ENCODE measurements at places on chromosomes 1 and 21. TPM values are rescaled to one million over a fixed set of nuclear protein-coding genes. Genes with fewer than 3 reads are reported as not detected.

GRCh38 chr1:201275253-201275666, 8.0 kb upstream of the PKP1 start:
- H3K27me3 ChIP-seq: no peaks in the 10 kb centered on the region
- H3K36me3 ChIP-seq: no peaks in the 10 kb centered on the region

GRCh38 chr1:244862699-244863490, 1.4 kb downstream of the HNRNPU start:
- peaks cover 41% of the 10 kb centered on the region for H3K36me3 ChIP-seq
- peak overlapping the region; percentile 100 for H3K27ac ChIP-seq
- DNase-seq: peak; percentile 96
- no peaks in the 10 kb centered on the region for H3K27me3 ChIP-seq
- peak overlapping the region; percentile 99 for H3K4me3 ChIP-seq
- H3K4me1 ChIP-seq: peaks cover 56% of the 10 kb centered on the region

DNA sequence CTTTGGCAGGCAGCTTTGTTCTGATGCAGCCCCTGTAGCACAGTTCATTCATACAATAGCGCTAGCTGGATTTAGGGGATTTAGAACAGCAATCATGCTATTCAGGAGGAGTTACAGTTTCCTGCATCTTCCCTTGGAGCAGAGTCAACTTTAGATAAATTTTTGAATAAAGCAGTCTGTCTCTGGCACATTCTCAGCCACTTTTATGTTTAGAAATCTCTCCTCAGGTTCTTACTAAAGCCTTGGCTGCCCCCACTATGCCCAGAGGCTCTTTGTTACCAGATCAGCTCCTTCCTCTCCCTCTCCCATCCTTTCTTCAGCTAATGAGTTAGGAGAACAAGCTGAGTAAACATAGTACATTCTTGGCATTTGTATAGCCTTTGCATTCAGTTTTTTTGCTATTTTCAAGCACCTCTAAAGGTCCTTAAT, 17.0 kb upstream of the PIGC start:
- no peak overlapping the region for H3K27ac ChIP-seq
- DNase-seq: no peak
- no peaks in the 10 kb centered on the region for H3K4me1 ChIP-seq
- no peak overlapping the region for H3K4me3 ChIP-seq
- peaks cover 19% of the 10 kb centered on the region for H3K27me3 ChIP-seq

- no peak overlapping the region for H3K4me3 ChIP-seq
- peaks cover 2% of the 10 kb centered on the region for H3K36me3 ChIP-seq
- no peak overlapping the region for H3K27ac ChIP-seq
- no peak for DNase-seq
- no peaks in the 10 kb centered on the region for H3K4me1 ChIP-seq
Measured at GRCh38 chr1:47351305-47351704, 17.7 kb downstream of the CMPK1 start.

The RNF186 gene
- total RNA-seq: not detected

The WNT4 gene
- not detected for total RNA-seq

DNA sequence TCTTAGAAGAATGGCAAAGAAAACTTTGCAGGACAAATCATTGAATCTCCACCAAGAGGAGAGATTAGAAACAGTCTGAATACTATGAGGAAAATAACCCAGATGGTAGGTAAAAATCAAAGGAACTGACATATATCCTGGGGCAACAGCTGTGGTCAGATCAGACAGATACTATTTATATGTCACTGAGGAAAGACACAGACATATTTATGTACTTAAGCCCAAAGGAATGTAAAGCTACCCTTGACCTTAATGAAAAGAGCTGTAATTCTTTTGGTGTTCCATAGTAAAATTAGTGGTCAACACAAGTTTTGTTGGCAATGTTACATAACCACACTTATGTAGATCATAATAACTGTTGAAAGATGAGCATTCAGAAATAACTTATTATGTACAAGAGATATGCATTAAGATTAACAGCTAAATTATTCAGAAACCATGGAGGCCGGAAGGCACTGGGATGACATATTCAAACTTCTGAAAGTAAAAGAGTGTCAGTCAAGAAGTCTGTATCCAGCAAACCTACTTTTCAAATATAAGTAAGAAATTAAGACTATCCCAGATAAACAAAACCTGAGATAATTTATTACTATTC, 166.1 kb upstream of the SAMSN1 start:
- no peak overlapping the region for H3K27ac ChIP-seq
- H3K36me3 ChIP-seq: no peaks in the 10 kb centered on the region
- no peak for DNase-seq

The OR10Z1 gene
- total RNA-seq: not detected

- H3K4me3 ChIP-seq: no peak overlapping the region
- H3K36me3 ChIP-seq: no peaks in the 10 kb centered on the region
- H3K27ac ChIP-seq: no peak overlapping the region
- DNase-seq: no peak
- H3K4me1 ChIP-seq: no peaks in the 10 kb centered on the region
- no peaks in the 10 kb centered on the region for H3K27me3 ChIP-seq
Measured at GRCh38 chr1:163241746-163242145, 39.0 kb upstream of the RGS5 start.

DNA sequence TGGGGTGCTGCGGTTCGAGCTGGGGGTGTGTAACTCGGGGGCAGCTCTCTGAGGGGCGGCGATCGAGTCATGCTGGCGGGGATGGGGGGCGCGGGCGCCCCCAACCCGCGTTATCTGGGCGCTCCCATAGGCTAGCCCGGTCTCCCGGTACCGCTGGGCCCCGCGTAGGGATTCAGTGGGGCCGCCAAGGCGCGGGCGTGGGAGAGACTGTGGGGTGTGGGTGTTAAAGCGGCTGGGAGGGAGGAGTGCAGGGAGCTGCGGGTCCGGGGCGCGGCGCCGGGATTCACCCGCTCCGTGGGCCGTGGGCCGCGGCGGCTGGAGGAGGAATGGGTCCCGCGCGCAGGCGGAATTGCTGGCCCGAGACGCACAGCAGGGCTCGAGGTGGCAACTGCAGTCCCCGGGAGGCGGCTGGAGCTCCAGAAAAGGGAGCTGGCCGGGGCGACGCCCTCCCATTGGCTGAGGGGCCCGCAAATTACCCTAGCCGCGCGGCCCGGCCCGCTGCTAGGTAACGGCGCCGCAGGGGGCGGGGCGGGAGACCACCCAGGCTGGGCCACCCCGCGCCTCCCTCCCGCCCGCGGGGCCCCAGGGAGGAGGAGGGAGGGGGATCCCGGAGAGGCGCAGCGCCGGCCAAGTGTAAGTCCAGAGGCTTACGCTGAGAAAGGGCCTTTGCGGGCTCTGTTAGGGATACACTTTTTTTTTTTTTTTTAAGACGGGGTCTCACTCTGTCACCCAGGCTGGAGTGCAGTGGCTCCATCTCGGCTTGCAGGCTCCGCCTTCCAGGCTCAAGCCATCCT, at the start of gene PTCH2:
Gene PTCH2, minus strand, starts transcription at position 392 of the 794 bp plus-strand sequence. Its CDS starts 321 bp downstream, at position 71.
- peaks cover 12% of the 10 kb centered on the region for H3K4me1 ChIP-seq
- DNase-seq: no peak
- H3K4me3 ChIP-seq: no peak within 1 kb of the TSS
- H3K27ac ChIP-seq: no peak within 1 kb of the TSS

GRCh38 chr1:37945743-37946702, 830 bp downstream of the INPP5B start:
- no peak overlapping the region for H3K4me3 ChIP-seq
- no peak overlapping the region for H3K27ac ChIP-seq
- H3K4me1 ChIP-seq: no peaks in the 10 kb centered on the region
- DNase-seq: no peak
- no peaks in the 10 kb centered on the region for H3K36me3 ChIP-seq

The SPATA17 gene
- total RNA-seq: not detected

The MYOM3 gene
- total RNA-seq: not detected

The UBL4B gene
- total RNA-seq: not detected

The NT5C1A gene
- total RNA-seq: 0.47 TPM

The PADI2 gene
- not detected for total RNA-seq

The RAP1A gene
- total RNA-seq: 143 TPM

DNA sequence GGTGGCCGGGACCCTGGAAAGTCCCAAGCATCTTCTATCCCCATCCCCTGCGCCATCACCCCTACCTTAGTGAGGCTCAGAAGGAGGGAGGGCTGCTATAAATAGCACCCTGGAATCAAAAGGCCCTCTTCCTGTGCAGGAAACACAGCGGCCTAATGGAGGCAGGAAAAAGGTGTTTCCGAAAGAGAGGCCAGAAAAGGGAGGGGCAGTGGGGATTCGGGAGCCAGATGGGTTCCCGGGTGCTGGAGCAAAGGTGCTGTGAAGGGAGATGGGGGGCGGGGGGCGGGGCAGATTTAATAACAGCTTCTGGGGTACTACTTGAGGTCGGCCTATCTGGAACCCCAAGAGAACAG, 16.6 kb downstream of the NAV1 start:
- no peak for DNase-seq
- no peaks in the 10 kb centered on the region for H3K4me1 ChIP-seq
- H3K27me3 ChIP-seq: no peaks in the 10 kb centered on the region
- no peaks in the 10 kb centered on the region for H3K36me3 ChIP-seq
- H3K4me3 ChIP-seq: no peak overlapping the region

GRCh38 chr1:98939471-98939870, 65.2 kb downstream of the PLPPR5 start:
- H3K4me3 ChIP-seq: no peak overlapping the region
- H3K27ac ChIP-seq: no peak overlapping the region
- no peaks in the 10 kb centered on the region for H3K27me3 ChIP-seq
- H3K4me1 ChIP-seq: no peaks in the 10 kb centered on the region
- H3K36me3 ChIP-seq: no peaks in the 10 kb centered on the region

The HSPA6 gene
- not detected for total RNA-seq

- no peak overlapping the region for H3K4me3 ChIP-seq
- H3K27me3 ChIP-seq: no peaks in the 10 kb centered on the region
- no peaks in the 10 kb centered on the region for H3K4me1 ChIP-seq
Measured at GRCh38 chr1:194194724-194195123, 1008.3 kb upstream of the B3GALT2 start.

DNA sequence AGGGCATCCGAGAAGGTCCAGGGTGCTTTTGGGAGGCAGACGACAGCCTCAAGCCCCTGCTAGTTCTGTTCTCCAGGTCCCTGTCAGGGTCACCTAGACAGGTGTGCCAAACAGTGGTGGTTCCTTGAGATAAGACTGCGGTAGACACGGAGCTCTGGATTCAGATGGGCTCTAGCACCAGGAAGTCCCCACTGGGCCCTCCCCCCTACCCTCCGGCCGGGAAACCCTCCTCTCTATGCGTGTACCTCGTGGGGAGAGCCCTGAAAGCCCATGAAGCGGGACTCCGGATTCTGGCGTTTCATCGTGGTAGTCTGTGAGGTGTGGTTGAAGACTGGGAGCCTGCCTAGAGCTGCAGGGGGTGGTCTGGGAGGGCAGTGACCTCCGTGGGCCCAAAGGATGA, 2.1 kb upstream of the KCNA2 start:
- H3K27me3 ChIP-seq: peaks cover 32% of the 10 kb centered on the region
- H3K4me3 ChIP-seq: no peak overlapping the region
- no peaks in the 10 kb centered on the region for H3K36me3 ChIP-seq

DNA sequence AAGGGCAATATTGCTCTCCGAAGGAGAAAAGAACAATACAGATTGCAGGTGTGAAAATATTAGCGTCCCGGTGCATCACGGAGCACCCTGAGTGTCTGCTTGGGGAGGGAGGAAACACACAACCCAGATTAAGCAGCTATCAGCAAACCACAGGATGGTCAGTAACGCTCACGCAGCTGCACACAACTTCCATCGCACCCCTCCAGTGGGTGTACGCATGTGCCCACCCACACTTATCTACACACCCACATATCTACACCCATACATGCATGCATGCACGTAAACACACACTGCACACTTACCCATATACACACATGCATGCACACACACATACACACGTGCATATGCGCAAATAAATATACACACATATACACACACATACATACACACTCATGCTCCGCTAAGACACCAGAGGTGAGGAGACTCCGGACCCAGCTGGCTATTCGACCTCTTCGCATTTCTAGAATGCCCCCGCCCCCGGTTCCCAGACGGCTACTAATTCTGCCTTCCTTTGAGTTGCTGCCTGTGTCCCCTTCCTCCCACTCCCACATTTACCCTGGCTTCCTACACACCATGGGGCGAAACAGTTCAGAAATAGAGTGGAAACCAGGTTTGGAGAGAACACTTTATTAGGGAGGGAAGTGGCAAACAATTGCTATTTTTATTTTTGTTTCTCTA, 26.2 kb downstream of the ITPKB start:
- H3K27me3 ChIP-seq: no peaks in the 10 kb centered on the region
- H3K4me3 ChIP-seq: peak overlapping the region; percentile 76
- H3K36me3 ChIP-seq: peaks cover 10% of the 10 kb centered on the region
- peaks cover 87% of the 10 kb centered on the region for H3K4me1 ChIP-seq
- H3K27ac ChIP-seq: peak overlapping the region; percentile 73

DNA sequence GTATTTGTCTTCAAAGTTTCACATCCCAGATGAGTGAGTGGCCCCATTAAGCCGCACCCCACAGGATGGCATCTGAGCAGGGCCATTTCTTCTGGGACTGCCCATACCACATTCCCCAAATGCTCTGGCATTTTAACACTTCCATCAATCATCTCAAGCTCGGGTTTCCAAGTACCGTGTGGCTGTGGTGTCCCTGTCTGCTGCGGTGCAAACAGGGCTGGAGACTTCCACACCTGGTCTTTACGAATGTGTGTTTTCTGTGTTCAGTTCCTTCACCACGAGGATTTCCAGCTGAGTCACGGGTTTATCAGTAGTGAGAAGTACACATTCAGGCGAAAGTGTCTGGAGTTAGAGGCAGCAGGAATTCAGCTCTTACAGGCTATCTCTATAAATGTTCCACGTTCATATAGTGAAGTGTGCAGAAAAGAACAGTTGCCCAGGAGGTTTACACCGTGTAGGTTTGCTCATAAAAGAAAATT, 195.2 kb downstream of the RHOU start:
- H3K4me1 ChIP-seq: no peaks in the 10 kb centered on the region
- peaks cover 2% of the 10 kb centered on the region for H3K27me3 ChIP-seq
- no peak for DNase-seq
- no peak overlapping the region for H3K27ac ChIP-seq

The C1orf56 gene
- total RNA-seq: 0.67 TPM

- peaks cover 38% of the 10 kb centered on the region for H3K4me1 ChIP-seq
- peaks cover 3% of the 10 kb centered on the region for H3K36me3 ChIP-seq
- H3K4me3 ChIP-seq: peak overlapping the region; percentile 83
- no peaks in the 10 kb centered on the region for H3K27me3 ChIP-seq
- peak overlapping the region; percentile 25 for H3K27ac ChIP-seq
- peak; percentile 72 for DNase-seq
Measured at GRCh38 chr1:27668808-27669723, 2.9 kb downstream of the IFI6 start.

DNA sequence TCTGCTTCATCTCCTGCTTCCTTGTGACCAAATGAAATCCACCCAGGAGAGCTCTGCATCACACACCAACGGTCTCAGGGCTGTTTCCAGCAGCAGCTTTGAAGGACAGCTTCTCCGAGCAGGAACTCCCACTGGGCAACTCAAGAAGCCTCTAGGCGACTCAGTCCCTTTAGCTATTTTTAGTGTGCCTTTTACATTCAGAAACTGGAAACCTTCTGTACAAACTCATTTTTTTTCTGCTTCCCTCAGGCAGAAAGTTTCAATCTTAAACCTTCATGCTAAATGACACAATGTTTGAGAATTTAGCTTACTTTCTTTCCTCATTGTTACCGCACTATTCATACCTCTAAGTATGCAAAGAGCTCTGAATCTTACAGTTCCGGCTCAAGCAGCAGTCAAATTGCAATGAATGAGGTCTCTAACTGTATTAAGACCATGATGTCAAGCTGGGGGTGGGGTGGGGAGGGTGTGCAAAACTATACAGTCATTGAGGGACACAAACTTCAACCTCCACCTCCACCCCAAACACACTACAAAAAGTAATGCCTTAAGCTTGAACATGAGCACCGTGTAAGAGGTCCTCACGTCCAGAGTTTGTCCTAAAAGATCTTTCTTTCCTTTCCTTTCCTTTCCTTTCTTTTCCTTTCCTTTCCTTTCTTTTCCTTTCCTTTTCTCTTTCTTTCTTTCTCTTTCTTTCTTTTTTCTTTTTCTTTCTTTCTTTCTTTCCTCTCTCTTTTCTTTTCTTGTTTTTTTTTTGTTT, 16.4 kb upstream of the TARBP1 start:
- no peak overlapping the region for H3K4me3 ChIP-seq
- H3K4me1 ChIP-seq: peaks cover 4% of the 10 kb centered on the region
- DNase-seq: no peak
- no peaks in the 10 kb centered on the region for H3K27me3 ChIP-seq

All from CD4-positive, CD25-positive, alpha-beta regulatory T cell (primary cell).